DMS79 treated with DMSO at 0.1 percent for 48 hours (cell line): ENCODE measurements at places on chromosomes 7 and 10.

GRCh38 chr7:45978010-45978681 is 57.1 kb upstream of the IGFBP3 start:
- no peak for DNase-seq

- DNase-seq = no peak
These were observed 23.4 kb upstream of the NME8 start for GRCh38 chr7:37825038-37825437.

DNA sequence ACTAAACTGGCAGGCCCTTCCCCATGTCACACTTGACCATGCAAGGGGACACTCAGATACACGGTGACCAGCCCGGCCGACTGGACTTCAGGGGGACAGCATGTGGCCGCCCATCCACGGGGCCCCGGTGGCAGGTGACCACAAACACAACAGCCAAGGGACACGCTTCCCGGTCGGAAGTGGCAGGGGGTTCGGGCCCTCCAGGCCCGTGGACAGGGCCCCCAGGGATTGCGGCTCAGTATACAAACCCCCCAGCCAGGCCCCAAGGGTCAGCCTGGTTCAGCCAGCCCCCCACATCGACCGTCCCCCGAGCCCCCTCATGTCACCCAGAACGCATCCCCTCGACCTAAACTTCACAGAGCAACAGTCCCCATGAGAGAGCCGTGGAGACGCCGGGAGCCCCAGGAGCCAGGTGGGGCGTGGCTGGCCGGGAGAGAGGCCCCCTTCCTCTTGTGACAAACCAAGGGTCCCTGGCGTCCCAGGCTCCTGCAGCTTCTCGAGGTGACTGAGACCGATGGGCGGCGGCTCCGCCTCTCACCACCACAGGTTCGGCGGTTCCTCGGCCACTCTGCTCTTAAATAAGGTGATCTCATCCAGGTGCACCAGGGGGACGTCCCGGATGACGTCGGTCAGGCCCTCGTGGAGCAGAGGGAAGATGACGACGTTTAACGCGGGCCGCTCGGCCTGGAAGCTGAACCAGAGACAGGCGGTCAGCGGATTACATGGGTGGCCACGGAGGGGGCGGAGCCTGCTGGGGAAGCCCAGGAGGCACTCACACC is 57.8 kb upstream of the TNRC18 start:
- no peak for DNase-seq

GRCh38 chr10:125455855-125456254 is 227.1 kb downstream of the TEX36 start:
- DNase-seq = no peak

DNA sequence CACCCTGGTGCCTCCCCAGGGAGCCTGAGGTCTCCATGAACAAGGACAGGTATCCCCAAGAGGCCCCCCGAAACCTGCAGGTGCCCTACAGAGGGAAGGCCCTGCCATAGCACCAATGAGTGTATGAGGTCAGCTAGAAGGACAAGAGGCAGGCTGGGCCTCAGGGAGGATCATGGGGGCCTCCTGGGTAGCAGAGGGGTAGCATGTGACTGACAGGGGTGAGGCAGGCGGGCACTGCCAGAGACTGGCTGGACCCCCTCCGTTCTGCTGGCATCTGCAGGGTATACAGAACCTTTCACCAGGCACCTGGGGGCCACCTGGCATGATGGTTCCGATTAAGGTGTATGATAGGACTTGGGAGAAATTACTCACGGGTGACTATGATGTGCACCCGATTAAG is 79.2 kb upstream of the KCTD7 start:
- no peak for DNase-seq

- DNase-seq = no peak
These were observed 1017.0 kb upstream of the KCND2 start for GRCh38 chr7:119256001-119256400.

DNA sequence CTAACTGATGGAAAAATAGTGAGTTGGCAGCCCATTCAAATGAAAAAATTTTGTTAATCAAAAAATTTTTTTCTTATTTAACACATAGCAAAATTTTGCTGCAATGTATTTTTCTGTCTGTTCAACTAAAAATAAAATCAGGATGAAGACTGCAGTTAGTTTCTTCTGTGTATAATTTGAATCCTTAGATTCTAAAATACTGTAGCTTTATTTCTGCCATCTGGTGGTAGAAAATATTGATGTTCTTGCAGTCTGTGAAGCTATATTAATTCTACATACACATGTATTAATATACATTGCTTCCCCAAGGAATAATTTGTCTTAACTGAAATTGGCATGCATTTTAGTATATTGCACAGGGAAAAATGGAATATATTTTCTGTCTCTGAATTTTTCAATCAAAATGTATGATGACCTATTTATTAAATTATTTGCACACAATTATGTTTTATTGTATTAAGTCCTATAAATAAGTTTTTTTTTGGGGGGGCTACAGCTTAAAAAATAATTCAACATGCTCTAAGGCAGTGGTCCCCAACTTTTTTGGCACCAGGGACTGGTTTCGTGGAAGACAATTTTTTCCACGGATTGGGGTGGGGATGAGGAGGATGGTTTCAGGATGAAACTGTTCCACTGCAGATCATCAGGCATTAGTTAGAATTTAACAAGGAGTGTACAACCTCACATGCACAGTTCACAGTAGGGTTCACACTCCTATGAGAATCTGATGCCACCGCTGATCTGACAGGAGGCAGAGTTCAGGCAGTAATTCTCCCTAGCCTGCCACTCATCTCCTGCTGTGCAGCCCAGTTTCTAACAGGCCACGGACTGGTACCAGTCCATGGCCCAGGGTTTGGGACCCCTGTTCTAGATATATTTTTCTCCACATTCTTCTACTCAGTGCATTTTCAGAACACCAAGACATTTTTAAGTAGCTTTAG is 119.4 kb downstream of the GNAT3 start:
- DNase-seq = no peak
